ENCODE measurements at places on chromosomes 12 and 14.

DNA sequence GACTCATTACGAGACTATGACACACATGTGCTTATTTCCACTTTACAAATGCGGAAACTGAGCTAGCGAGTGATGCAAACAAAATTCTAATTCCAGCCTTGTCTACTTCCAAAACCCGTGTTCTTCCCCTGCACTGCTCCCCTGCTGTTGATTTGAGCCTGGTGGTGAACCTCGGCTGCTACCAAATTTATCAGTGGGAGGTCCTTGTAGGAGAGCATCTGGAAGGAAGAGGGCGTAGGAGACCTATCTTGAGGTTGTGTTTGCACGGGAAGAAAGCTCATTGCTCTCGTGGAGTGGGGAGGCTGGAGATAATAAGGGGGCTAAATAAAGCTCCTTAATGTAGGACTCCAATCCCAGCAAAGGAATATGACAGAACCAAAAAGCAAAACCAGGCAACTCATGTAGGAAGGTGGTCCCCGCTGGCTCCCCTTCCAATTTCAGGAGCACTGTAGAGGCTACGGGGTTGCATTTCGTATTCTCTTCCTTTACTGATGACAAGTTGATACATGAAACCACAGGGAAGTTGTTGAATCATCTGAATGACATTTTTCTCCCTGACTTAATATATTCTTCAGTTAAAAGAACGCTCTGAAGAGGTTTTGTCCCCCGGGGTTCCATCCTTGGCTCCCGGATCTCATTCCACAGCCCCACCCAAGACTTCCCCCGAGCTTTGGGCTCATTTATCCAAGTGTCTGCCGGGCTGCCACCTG is 52.6 kb downstream of the FZD10 start:
- no peak for DNase-seq

GRCh38 chr14:65024957-65025356 is 38.3 kb downstream of the FNTB start:
- DNase-seq = no peak

- no peak for DNase-seq
Observed at GRCh38 chr14:57418999-57419398, 28.6 kb downstream of the NAA30 start.

- DNase-seq = no peak
Observed at GRCh38 chr12:67940780-67941243, 48.4 kb upstream of the IFNG-AS1 start.

- no peak for DNase-seq
Observed at GRCh38 chr12:132014092-132014914, 64.6 kb downstream of the EP400 start.

GRCh38 chr14:95619785-95620417 is 66.3 kb upstream of the TCL1B start:
- DNase-seq = no peak

DNA sequence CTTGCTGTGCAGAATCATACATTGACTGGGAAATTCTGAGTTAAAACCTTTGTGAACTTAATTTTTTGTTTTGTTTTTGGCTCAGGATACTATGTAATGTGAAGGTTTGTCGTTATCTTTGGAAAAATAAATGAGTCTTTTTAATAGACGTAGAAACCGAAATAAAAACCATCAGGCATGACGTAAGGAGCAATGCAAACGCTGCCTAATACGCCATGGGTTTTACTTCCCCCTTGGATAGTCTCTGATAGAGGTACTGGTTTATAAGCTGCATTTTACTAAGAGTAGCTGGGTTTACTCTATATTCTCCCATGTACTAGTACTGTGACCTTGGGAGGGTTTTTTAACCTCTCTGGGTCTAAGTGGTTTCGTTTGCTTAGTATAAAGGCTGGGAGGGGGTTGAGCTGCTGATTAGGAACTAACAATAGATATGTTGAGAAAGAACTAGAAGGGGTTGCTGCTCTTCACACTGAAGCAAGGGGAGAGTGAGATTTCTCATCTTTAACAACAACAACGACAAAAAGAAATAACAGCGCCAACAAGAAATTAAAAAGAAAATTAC is 66.8 kb upstream of the SLCO1C1 start:
- DNase-seq = no peak

DNA sequence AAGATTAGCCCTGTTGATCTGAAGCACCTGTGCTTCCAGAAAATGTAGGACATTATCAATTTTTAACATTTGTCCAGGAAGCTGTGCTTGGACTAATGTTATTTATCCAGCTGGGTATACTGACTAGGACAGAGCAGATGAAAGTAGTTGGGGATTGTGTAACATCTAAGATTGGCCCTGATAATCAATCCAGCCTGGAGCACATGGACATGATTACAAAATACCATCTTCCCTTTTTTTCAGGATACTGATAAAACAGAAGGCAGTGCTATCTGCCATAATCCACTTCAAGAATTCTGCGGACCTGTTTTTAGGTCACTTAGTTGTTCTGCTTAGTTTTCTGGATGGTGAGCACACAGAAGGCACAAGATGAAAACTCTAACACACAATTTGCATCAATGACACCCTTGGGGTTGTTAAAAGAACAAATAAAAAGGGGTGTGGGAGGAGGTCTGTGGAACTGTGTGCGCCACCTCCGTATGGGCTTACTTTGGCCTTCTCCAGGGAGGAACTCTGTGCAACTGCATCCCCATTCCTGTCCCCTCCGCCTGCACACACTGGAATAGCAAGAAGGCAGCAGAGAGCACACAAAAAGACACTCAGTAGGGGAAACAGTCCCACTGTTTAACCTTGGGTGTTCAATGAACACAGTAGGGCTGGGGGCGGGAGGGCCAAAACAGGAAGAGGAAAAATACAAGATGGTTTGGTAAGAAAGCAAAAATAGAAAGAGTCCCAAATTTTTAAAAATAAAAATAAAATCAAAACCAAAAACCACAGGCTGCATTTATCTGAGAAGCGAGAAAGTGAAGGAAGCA is 31.1 kb upstream of the DUSP6 start:
- DNase-seq = peak; percentile 28

- peak; percentile 7 for DNase-seq
Observed at GRCh38 chr12:111635524-111635923, 36.4 kb upstream of the ATXN2 start.

GRCh38 chr12:71011261-71011660 is 90.7 kb upstream of the PTPRR start:
- DNase-seq = no peak

DNA sequence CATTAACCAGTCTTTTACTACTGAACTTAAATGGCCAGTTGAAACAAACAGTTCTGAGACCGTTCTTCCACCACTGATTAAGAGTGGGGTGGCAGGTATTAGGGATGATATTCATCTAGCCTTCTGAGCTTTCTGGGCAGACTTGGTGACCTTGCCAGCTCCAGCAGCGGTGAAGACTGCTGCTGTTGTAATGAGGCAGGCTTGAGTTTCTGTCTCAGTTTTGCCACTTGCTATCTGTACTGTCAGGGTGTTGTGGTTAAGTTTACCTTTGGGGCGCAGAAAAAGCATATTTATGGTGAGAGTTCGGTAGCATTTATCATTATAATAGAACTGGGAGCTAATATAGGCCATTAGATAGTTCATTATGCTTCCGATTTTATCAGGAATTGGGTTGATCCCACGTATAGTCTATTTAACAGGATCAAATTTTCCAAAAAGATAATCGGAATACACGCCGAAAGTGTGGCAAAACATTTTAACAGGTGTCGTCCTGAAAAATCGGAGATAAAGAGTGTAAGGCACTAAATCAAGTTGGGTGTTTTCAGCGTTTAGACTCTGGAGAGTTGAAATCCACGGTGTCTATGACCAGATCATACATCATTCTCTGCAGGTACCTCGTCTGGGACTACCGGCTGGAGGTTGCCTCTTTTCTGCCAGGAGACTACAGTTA is 688 bp upstream of the NECAP1 start:
- DNase-seq = no peak

DNA sequence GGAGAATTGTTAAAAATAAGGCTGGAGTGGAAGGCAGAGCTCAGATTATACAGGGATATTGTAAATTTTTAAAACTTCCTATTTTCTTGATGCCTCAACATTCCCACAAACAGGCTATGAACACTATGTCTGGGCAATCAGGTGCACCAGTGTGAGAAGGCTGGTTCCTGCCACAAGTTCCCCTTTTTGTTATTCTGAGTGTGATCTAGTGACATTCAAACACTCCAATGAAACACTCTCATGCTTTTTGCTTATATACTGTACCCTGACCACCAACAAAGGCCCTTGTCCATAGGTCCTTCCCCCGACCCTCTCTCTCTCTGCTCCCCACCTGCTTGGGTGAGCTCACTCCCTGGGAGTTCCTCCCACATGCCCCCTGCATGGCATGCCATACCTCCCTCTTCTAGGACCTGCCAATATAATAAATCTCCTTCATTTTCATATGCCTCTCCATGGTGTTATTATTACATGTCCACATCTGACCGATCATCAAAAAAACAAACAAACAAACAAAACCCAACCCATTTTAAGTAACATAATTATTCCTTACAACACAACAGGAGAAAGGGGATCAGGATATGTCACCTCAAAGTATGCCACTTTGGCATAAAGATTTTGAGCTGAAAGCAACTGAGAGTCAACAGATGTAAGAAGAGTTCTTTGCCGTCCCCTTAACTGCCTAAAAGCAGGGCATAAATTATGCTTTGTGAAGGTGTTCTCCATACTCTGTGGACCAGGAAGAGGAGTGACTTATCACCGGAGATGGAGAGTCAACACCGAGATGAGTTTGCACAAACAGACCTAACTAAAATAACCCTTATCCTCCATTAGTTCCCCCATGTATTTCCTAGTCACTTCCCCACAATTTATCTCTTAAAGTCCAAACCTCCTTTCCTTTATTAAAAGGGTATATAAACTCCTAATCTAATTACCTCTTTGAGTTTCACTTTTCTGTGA is 42.5 kb upstream of the CATSPERB start:
- no peak for DNase-seq

- peak; percentile 40 for DNase-seq
Observed at GRCh38 chr12:50261654-50262053, 21.7 kb downstream of the LIMA1 start.

GRCh38 chr12:7501031-7501588 is 2.5 kb downstream of the CD163 start:
- no peak for DNase-seq

GRCh38 chr12:108333898-108334699 is 5.0 kb downstream of the CMKLR1 start:
- peak; percentile 18 for DNase-seq

DNA sequence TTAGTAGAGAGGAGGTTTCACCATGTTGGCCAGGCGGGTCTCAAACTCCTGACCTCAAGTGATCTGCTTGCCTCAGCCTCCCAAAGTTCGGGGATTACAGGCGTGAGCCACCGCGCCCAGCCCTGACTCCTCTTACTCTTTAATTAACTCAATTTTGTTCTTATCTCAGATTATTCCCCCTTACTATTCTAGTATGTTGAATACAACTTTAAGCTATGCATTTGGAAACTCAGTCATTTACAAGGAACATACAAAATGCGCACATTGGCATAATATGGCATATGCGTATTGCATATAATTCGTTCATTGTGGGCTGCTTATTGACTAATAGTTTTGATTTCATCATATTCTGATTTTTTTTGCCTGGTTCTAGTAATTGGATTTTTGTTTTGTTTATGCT is 10.8 kb upstream of the CD163 start:
- no peak for DNase-seq

DNA sequence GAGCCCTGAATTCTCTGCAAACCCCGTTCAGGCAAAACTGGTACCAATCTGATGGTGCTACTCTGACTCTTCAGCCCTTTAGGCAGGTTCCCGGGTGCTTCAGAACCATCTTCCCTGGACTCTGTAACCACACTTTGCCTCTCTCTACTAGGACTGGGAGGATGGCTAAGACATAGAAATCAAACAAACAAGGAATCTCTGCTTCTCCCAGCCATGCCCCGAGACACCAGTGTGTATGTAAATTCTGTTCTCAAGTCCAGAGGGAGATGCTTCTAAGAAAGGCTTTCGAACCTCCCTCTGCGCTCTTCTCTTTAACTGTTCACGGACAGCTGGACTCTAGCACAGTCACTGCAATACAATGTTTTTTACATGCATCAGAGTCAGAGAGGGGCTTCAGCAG is 1.9 kb upstream of the KCNK10 start:
- DNase-seq = no peak

DNA sequence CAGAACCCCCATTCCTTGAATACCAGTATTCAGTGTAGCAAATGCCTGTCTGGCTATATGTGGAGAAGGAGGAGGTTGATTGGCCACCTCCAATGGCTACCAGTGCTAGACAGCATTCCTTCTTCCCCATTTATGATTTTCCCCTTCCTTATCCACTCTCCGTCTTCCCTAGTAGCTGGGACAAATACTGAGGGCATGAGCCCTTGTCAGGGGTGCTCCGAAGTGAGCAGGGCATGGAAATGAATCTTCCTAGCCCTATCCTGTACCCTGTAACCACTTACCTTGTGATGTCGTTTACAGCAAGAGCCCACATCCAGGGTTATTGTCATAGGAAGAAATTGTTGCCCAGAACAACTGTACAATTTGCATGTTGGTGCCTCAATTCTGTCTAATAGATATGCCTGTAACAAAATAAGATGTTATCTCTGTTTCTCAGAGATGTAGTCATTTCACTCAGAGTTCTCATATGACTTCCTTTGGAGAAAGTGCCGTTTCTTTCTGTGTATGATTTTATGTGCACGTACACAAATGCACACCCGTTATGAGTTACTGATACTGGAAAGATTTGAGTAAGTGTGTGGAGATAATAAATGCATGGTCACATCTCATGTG is 423.7 kb downstream of the EGLN3 start:
- no peak for DNase-seq

DNA sequence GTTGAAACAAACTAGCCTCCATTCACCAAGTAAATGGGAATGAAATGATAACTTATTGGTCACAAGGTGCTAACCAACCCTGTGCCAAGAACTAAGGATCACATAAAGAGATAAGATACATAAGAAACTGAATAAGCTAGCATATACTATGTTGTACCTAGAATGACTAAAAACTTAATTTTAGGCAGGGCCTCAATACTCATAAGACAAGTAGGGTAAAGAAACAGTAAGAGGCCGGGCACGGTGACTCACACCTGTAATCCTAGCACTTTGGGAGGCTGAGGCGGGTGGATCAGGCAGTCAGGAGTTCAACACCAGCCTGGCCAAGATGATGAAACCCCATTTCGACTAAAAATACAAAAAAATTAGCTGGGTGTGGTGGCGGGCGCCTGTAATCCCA is 17.7 kb downstream of the GDF11 start:
- DNase-seq = no peak

DNA sequence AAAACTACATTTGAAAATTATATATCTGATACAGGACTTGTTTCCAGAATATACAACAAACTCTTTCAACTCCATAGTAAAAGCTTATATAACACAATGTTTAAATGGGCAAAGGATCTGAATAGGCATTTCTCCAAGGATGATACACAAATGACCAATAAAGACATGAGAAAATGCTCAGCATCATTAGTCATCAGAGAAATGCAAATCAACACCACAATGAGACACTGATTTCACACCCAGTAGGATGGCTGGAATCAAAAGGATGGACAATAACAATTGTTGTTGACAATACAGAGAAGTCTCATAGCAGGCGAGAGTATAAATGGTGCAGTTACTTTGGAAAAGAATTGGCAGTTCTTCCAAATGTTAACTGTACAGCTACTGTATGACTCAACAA is 394.9 kb downstream of the BCL11B start:
- DNase-seq = no peak

Data from lung microvascular endothelial cell (primary cell).